GM10248 (cell line): ENCODE measurements at places on chromosomes 6 and 20.

- DNase-seq: no peak
Measured at GRCh38 chr6:150739711-150740349, 125.7 kb upstream of the MTHFD1L start.

- DNase-seq: no peak
Measured at GRCh38 chr6:15341311-15342001, 95.6 kb downstream of the JARID2 start.

- no peak for DNase-seq
Measured at GRCh38 chr20:6588296-6588695, 179.2 kb upstream of the BMP2 start.

- no peak for DNase-seq
Measured at GRCh38 chr6:73636048-73636447, 17.7 kb downstream of the SLC17A5 start.

DNA sequence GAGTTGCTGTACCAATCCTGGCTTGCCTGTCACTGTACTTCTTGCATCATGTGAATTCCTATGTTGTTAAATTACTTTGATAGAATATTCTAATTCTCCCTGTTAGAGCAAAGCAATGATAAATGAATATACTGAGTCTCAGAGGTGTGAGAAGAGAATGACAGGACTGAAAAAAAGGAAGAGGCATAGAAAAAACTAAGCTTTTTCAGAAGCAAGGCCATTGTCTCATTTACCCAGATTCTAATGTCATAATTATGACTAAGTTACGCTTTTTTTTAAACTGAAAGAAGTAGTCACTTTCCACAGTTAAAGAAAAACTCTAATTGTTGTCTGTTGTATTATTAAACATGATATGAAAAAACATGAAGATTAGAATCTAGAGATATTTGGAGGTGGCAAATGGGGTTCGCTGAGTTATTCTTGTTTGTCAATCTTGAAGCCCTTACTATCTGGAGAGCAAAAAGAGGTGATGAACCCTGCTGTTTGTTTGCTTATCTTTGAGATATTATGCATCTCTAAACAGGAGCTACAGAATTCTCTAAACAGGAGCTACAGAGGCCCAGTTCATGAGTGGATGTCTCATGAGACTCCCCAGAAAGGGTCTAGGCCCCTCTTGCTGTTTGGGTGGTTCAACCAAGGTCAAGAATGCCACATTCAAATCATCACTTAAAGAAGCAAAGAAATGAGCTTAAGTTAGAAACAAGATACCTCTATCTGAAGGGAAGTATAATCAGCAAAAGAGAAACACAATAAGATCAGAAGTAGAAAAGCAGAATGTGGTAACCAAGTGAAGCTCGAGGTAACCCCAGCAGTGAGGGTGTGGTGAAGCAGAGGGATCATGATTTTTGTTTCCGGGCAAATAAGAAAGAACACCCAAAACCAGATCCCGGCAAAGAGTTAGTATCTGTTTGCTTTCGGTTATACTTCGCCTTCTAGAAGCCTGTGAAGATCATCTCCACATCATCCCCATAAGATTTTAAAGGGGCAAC lies 33.3 kb upstream of the THEMIS start:
- DNase-seq: no peak

GRCh38 chr20:1646975-1647431 lies 10.6 kb downstream of the SIRPG start:
- DNase-seq: no peak

DNA sequence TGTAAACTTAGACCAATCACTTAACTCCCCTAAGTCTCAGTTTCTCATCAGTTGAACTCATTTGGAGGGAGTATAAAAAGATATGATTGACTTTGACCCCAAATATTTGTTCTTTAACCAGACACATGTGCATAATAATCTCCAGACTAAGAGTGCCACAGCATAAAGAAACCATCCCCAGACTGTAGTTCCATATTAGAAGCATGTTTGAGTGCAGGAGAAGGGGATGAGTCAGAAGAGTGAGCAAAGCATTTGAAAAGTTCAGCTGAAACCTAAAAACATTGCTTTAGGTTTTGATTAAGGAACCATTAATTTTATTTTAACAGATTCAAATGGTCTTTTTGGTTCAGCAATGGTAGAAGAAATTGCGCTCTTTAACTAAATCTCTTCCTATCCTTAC lies 654.8 kb downstream of the UTRN start:
- DNase-seq: no peak

- peak; percentile 36 for DNase-seq
Measured at GRCh38 chr20:9392892-9393857, 121.2 kb upstream of the LAMP5 start.

DNA sequence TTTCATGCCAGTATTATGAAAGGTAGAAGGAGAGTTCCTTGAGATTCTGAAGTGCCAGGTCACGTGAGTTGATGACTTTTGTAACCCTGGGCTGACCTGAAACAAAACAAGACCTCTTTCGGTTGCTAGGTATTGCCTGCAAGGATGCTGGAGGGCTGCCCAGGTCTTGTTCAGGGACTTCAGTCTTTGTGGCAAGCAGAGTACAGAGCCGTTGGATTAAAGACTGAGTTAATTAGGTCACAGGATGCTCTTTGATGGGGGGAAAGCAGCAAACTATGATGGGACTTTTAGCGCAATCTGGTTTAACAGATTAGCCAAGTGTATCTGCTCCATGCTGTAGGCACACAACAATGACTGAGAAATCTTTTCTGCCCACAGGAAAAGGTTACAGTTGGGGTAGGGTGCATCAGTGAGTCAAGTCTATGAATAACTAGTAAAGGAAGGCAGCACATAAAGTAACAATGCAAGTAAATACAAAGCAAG lies 12.8 kb upstream of the ELOVL5 start:
- DNase-seq: no peak

GRCh38 chr20:35791821-35792220 lies 20.0 kb downstream of the PHF20 start:
- no peak for DNase-seq

GRCh38 chr20:24627926-24628325 lies 158.5 kb downstream of the SYNDIG1 start:
- DNase-seq: no peak

- no peak for DNase-seq
Measured at GRCh38 chr6:139147628-139148027, 12.7 kb downstream of the HECA start.

DNA sequence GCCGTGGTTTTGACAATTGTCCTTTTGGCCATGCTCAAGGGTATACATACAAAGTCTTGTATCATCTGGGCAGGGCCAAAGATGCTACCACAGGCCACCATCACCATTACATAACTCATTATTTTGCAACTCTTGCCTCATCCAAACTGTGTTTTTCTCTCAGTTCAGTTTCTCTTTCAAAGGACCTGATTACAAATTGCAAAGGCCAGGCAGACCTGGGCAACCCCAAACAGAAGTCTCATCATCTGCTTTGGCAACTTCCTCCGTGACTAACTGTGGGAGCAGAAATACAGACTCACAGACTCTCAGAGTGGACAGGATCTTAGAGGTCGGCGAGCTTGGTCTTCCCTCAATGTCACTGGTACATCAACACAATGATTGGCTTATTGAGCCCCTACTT lies 117.8 kb upstream of the NEDD9 start:
- DNase-seq: no peak

- no peak for DNase-seq
Measured at GRCh38 chr20:57128044-57128757, 138.2 kb downstream of the BMP7 start.

DNA sequence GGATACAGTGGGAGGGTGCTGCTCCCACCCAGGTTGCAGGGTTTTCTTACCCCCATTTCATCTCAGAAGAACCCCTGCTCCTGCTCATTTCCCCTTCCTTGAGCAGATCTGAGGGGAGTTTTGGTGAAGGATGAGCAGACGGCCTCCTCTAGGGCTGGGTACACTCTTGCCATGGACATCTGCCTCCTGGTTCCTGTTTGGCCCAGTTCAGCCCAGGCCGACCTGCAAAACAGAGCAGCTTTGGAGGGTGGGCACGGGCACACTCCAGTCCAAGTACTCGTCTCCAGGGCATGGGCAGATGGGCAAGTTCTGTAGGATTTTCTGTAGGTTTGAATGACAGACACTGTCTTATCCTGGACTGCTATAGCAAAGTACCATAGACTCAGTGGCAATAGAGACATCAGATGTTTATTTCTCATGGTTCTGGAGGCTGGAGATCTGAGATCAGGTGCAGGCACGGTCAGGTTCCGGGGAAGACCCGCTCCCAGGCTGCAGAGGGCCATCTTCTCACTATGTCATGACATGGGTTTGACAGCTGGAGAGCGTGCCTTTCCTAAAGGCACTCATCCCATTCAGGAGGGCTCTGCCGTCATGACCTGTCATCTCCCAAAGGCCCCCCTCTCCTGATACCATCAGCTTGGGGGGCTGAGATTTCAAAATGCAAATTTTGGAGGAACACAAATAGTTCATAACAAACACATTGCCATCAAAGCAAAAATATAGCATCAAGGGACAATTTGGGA lies 6.2 kb downstream of the NPBWR2 start:
- no peak for DNase-seq

GRCh38 chr6:3454273-3455010 lies 2.4 kb downstream of the SLC22A23 start:
- no peak for DNase-seq

DNA sequence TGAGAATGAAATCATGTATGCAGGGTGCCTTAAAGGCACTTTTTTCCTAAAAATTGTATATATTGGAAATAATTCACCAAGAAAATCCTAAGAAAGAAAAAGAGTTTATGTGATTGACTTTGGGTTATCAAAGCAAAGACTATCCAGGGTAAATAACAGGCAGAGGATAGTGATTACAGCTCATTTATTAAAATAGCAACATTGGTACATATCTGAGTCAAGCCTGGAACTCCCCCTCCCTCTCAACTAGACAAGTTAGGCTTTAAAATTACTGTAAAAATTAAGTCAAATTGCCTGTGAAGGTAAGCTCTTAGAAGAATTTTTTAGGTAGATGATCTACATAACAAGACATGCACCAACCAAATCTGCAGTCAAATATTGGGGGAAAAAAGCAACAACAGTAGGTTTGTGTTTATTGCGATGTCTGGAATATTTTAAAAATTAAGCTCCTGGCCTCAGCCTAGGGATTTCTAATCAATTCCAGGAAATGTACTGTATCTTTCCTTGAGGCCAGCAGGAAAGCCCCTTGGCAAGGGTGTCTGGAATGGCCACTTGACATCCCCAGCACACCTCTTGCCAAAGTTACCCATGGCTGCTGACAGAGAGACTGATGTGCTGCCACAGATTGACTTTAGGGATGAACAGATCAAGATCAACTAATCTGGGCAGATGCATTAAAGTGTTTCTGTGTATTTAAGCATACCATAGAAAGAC lies 31.2 kb upstream of the HBS1L start:
- DNase-seq: no peak

- DNase-seq: peak; percentile 92
Measured at GRCh38 chr20:38434770-38435554, at the start of gene SNHG17. TSS of gene SNHG17 (minus strand) at chr20:38435328.

DNA sequence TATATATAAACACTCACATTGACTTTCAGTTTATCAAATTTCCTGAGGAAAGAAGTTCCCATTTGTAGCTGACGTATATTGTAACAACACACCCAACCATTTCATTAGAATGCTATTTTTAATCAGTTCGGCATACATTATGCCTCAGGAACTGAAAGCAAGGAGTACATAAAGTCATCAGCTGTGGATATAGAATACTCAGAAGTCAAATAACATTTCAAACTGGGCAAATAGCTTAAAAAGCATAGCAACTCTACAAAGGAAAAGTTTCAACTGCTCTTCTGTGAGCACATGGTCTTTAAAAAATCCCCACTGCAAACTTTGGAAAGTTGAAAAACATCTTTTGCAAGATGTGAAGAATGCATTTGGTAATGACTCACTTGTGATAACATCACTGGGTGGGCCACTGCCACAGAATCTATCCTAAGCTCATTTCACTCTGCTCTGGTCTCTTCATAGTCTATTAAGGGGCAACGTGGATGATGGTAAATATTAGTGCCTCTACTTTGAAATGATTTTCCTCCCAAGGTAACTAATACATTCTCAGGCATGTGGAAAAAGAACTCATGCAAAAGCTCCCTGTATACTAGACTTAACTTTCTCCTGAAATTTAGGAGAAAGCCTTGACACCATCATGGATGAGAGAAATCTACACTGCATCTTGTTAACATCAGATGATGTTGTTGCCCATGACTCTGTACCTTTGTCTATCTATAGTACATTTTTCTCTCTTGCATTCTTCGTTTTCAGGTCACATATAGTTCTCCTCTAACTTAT lies 49.2 kb downstream of the FYN start:
- no peak for DNase-seq

- no peak for DNase-seq
Measured at GRCh38 chr6:53216301-53216700, 67.7 kb upstream of the GCM1 start.

DNA sequence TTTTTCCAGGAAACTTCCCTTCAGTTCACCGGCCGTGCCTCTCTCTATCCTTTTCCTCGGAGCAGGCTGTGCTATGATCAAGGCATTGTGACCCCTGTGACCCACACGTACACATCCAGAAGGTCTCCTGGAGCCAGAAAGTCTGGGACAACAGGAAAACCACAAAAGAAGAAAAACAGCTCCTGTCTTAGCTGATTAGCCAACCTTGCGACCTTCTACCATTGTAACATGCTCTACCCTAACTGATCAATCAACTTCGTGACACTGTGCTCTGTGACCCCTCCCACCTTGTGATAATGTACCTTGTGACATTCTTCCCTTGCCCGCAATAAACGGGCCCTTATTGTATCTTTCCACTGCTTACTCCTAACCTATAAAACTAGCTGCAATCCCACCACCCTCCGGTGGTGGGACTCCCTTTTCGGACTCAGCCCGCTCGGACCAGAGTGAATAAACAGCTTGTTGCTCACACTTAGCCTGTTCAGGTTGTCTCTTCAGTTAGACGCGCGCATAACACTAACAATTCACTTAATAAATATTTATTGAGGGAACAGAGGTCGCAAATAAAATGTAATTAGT lies 24.2 kb downstream of the ZNF311 start:
- DNase-seq: peak; percentile 51

- no peak for DNase-seq
Measured at GRCh38 chr6:139154881-139155547, 20.1 kb downstream of the HECA start.

DNA sequence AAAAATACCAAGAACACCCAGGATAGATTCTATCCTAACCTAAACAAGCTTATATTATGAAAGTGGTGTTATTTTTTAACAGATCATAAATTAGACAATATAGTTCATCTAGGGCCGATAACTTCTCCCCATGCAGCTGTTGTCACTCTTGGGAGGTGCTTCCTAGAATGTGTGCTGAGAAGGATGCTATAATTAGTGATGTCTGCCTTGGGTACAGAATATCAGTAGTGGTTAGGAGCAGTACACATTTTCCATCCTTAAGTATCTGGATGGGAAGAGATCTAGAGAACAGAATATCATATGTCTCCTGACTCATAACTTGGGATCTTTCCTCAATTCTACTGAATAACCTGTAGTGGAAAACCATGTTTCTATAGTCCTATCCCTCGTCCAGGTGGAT lies 214.5 kb downstream of the BCKDHB start:
- no peak for DNase-seq

GRCh38 chr6:10854922-10855632 lies 16.7 kb upstream of the MAK start:
- DNase-seq: no peak

DNA sequence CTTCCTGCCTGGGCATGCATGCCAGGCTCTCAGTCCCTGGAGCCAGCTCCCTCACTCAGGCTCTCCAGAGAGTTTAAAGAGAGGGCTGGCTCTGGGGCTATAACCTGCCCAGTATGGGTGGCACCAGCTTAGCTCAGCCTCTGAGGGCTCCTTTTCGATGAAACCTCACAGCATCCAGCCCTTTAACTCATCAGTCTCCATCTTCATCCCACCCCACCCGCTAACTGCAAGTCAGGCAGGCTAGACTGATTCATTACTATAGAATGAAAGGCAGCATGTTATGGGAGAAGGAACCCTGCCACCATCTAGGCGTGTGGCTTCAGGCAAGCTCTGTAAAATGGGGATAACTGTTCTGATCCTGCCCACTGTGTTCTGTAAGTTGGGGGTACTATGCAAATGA lies 53.5 kb downstream of the RAB44 start:
- DNase-seq: no peak
